CD4-positive, alpha-beta T cell treated with Interleukin-4 for 1 hour (primary cell): ENCODE measurements at places on chromosomes 1 and 21.

- DNase-seq = no peak
These were observed 16.4 kb upstream of the KCNK1 start for GRCh38 chr1:233597489-233597901.

- DNase-seq = no peak
These were observed 107.0 kb downstream of the MRPS6 start for GRCh38 chr21:34180407-34180806.

- no peak for DNase-seq
These were observed 7.2 kb downstream of the INAVA start for GRCh38 chr1:200901796-200902444.

DNA sequence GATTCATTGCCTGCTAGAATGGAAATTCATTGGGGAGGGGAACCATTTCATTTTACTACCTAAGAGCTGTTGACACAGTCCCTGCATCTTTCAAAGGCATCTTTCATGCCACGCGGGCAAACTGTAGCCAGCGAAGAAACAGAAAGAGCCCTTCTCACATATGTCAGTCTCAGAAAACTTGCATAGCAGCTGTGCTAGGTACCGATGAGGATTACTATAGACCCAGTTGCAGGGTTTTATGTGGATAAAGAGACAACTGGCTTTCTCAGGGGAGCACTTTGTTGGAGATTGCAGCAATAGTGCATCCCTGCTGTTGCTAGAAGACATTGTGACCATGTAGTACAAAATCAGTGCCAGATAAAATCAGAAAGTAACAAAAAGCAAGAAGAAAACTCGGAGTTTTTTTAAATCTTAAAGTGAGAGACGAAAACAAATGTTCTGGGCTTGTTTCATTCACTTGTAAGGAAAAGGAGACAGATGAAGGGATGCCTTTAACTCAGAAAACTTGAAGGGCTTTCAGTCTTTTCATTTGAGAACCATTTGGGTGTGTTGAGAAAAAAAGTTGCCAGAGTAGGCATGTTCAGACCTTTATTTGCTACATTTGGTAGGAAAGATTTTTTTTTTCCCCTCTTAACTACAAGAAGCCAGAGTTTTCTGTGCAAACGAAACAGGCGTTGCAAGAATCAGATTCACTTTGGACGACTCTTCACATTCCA is 804.1 kb downstream of the USP25 start:
- no peak for DNase-seq

- no peak for DNase-seq
These were observed 191.2 kb upstream of the PROX1 start for GRCh38 chr1:213796525-213796924.

DNA sequence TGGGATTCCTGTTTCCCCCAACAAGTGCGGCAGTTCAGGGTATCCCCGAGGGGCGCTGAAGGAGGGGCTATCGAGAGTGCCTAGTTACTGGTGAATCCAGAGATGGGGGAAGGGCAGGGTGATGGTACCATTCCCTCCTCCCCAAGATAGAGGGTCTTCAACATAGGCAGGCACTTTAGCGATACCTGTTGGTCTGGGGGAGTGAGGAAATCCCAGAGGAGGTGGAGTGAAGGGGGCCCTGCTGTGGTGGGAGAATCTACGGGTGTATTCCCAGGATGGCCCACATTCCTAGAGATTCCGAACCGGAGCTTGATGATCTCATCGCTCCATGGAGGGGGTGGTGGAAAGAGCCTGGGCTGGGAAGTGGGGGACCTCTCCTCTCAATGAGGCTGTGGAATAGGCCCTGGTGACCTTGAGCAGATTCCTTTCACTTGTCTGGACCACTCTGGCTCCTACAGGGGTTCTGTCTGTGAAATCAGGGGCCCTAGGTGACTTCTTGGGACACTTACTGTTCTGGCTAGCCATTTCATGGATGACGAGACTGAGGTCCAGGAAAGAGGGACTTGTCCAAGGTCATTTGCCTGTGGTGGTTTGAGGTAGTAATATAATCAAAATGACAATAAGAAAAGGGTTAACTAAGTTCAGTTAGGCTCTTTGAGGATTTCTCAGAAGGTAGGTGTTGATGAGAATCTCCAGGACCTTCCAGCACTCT is 52.7 kb upstream of the SYNC start:
- no peak for DNase-seq

GRCh38 chr1:101371259-101371658 is 134.4 kb downstream of the S1PR1 start:
- DNase-seq = no peak

GRCh38 chr1:55375617-55376258 is 160.6 kb upstream of the USP24 start:
- DNase-seq = no peak

DNA sequence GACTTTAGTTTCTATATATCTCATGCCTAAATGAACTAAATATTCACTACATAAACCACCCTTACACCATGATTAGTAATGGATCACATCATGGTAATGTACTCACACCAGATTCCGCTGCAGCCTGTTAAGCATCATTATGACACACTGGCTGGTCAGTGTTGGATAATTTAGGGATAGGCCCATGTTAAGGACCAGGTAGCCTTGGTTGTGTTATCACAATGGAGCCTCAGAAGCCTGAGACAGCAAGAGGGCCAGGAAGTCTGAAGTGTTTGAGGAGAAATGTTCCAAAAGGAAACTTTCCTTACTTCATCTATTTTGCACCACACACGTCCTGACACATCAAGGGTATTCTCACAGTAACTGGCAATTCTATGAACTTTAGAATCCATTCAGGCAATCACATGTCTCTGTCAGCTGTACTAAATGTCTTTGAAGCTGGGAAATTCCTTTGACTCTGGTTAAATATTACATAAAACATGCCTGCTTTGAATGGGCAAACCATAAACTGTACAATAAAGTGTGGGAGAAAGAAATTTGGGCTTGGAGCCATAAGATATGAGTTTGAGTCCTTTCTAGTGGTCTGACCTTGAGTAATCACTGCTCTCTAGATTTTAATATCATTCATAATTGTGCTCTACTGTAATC is 105.3 kb upstream of the DPT start:
- no peak for DNase-seq

- no peak for DNase-seq
These were observed 7.1 kb upstream of the RASAL2 start for GRCh38 chr1:178086766-178087165.

GRCh38 chr1:235045034-235045690 is 83.5 kb downstream of the TOMM20 start:
- no peak for DNase-seq

DNA sequence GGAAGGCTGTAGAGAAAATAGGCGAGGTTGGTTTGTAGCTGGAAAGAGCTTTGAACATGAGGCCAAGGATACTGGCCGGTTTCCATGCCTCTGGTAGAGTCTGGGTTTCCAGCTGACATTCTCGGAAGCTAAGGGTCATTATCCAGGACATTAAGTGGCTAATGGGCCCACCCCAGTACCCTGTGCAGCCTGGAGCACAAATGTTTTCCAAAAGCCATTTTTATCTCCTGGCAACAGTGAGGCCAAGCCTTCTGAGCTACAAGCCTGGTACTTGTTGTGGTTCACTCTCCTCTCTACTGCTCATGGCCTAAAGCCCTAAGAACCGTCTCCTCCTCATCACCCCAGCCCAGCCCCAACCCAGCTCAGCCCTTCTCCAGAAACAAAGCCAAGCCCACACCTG is 122.9 kb downstream of the DMRTA2 start:
- DNase-seq = no peak

DNA sequence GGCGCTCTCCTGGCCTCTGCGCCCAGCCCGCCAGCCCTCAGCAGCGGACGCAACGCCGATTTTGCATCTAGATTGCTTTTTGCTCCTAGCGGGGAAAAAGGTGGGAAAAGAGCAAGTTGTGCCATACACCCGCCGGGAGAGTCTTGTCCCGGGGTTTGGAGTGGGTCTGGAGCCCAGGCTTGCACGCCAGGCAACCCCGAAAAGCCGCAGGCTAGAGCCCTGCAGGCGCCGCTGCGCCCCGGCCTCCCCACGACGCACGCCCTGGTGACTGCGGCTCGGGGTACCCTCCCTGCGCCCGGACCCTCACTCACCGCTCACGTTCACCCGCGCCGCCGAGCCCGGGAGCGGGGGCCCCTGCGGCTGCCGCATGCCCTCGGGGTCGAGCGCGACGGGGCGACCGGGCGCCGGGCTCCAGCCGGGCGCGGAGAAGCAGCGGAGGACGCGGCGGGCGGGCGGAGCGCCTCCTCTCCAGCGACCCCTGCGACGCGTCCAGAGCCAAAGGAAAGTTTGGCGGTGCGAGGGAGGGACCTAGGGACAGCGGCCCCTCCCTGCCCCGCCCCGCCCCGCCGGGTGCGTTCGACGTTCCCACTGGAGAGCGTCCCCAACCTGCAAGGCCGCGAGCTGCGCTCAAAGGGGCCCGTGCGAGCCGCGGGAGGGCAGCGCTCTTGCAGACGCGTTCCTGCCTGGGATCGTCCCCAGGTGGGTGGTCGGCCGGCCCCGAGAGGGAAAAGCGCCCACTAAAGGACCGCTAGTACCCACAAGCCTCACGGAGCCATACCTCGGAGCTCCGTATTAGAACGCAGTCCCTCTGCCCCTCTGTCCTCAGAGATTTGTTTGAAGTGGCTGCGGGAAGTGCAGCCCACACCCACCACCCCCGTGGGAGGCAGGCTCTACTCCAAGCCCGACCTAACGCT is at the start of gene LPAR3:
Gene LPAR3 (minus strand): TSS at position 502 of the 914 bp plus-strand sequence. CDS start 27,086 bp downstream, outside the sequence.
- DNase-seq = no peak

GRCh38 chr1:74065081-74065480 is 132.9 kb downstream of the LRRIQ3 start:
- DNase-seq = no peak

DNA sequence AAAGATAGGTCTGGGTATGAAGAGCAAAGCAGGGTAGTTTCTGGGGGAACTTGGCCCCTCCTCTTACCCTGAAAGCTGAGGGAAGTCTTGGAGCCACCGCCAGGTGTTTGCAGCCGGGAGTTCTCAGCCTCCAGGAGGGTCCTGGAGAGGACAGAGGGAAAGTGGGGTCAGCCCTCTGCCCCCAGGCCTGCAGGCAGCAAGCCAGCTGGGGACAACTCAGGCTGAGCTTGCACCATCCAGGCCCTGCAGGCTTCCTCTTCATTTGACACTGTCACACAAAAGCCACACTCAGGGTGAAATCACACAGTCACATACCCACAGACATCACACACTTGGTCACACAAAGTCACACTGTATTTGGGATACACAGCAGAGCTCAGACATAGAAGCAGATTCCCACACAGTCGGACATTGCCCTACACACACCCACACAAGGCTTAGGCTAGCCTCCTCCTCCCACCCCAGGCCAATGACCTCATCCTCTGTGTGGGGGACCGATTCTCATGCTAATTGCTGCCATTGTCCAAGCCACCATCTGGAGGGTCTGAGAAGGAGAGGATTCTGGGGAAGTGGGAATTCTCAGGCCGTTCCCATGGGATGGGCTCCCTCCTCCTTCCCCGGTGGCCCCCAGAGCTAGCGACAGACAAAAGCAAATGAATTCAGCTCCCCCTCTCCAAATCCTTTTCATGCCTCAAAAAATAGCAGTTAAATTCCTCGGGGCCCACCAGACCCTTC is 3.7 kb downstream of the NES start:
- no peak for DNase-seq

- peak; percentile 99 for DNase-seq
These were observed at the start of gene PPM1J for GRCh38 chr1:112715264-112716053. TSS of gene PPM1J (minus strand) at chr1:112715332. CDS start at chr1:112715301, 31 bp downstream.

DNA sequence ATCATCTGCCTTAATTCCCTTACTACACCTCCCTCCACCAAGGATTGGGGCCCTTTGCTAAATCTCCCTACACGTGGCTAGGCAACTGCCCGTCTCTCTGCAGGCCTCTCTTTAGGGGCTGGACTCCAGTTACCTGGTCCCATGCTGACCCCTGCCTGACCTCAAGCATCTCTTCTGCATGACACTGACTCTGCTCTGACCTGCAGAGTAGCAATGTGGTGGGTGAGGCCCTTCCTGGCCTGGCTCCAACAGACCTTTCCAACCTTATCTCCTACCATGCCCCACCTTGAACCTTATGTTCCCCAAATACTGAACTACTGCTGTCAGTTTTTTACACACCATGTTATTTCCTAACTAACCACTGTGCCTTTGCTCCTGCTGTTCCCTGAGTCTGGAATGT is 45.9 kb upstream of the EPS15 start:
- DNase-seq = no peak

DNA sequence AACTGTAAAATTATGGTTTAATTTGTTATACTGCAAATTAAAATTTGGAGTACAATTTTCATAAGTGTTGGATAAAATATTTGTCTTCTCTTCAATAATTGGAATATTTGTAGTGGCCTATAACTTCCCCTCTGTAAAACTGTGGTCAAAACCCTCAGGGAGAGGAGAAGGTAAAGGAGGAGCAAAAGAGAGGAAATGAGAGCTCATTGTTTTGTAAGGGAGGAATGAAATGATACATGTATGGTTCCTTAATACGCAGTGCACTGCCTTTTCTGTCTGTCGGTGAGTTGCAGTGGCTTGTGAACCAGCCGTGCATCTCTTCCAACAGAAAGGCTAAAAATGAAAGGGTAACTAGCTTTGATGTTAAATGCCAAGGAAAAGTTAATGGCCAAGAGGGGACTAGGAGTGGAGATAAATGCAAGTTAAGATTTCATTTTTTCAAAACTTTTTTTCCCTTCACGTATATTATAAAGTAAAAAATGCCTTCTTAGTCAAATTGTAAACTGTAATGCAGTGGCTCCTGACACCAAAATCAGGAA is 26.4 kb downstream of the LRRC8D start:
- no peak for DNase-seq

DNA sequence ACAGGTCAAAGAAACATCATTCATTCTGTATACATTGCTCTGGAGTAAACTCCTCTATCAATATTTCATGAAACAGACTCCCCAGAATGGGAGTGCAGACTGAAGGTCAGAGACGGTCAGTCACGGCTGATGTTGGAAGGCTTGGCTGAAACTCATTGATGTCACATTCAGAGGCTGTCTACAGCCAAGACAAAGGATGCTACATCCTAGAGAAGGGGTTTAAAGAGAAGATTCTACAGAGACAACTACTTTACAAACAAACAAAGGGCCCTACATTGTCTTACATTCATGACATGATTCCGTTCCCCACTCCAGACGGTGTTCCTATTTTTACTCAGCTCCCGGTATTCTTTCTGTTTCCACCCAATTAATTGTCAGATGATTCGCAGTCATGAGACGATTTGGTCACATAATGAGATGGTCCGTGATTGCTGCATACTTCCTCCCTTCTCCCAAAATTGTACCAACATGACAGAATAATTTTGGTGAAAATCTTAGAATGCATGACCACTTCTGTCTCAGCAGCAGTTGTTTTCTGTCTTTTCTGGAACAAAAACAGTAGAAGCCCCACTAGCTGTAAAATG is 73.8 kb upstream of the VAV3 start:
- DNase-seq = no peak
